ENCODE measurements at places on chromosomes 13 and 19.

DNA sequence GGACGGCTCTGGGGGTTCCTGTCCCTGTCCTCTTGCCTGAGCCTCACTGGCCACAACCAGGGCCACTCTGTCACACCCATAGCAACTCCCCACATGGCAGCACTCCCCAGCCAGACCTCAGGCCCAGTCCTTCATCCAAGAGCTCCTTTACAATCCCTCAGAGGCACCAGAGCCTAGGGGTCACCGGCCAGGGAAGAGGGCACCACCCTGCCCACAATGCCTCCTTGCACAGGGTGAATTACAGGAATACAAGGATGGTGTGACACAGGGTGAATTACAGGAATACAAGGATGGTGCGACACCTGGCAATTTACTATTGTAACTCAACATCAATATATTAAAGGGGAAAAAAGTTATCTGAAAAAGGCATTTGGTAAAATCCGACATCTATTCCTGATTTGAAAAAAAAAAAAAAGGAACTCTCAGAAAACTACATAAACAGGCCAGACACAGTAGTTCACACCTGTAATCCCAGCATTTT is 16.5 kb downstream of the MIER2 start:
- no peak for DNase-seq

DNA sequence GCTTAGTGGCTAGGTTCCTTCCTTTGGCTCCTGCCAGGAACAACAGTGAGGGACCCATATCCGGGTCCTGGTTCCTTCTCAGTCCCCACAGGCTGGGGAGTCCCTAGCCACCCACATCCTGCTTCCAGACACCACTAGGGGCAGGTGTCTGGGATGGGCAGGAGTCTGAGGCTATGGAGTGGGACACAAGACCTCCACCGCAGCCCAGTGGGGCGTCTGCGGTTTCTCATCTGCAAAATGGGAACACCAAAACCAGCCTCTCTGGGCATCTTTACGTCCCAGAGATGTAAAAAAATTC is 879 bp upstream of the FCGBP start:
- no peak for DNase-seq

GRCh38 chr19:45403781-45404556 is 900 bp downstream of the PPP1R13L start:
- peak; percentile 54 for DNase-seq

- DNase-seq, result no peak
These were observed 22.8 kb upstream of the ZBTB7A start for GRCh38 chr19:4089400-4089908.

GRCh38 chr19:48780631-48781391 is 25.5 kb downstream of the FGF21 start:
- DNase-seq, result no peak

GRCh38 chr13:80778297-80778696 is 437.4 kb upstream of the SPRY2 start:
- peak; percentile 11 for DNase-seq

DNA sequence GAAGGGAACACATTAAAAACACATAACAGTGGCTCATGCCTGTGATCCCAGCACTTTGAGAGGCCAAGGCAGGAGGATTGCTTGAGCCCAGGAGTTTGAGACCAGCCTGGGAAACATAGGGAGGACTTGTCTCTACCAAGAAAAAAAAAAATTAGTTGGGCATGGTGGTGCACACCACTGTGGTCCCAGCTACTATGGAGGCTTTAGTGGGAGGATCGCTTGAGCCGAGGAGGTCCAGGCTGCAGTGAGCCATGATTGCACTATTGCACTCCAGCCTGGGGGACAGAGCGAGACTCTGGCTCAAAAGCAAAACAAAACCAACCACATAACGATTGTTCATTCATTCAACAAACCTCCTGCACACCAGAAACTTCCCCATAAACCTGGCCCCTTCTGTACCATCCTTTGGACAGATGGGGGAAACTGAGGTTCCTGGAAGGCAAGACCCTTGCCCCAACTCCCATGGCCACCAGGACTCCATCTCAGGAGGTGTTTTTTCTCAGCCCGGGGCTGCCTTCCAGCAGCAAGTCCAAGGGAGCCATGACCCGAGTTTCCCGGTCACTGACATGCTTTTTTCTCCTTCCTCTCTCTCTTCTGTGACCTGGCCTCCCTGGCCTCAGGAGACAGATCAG is 4.3 kb downstream of the FOSB start:
- DNase-seq, result no peak

- DNase-seq, result no peak
These were observed 13.5 kb upstream of the URAD start for GRCh38 chr13:28001837-28002473.

DNA sequence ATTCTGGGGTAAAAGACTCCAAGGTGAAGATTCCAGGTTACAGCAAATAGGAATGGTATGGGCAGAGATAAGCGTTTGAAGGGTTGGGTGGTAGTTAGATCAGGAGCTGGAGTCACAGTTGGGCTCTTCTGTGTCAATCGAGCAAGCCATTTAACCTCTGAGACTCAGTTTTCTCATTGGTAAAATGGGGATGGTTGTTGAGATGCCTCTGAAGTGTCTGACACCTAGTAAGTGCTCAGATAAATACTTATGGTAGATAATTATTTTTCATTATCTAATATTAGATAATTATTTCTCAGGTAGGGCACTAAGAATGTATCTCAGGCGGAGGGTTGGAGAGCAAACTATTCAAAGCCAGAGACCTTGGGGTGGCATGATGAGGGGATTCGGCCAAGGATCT is 7.8 kb downstream of the LTBP4 start:
- DNase-seq, result no peak

DNA sequence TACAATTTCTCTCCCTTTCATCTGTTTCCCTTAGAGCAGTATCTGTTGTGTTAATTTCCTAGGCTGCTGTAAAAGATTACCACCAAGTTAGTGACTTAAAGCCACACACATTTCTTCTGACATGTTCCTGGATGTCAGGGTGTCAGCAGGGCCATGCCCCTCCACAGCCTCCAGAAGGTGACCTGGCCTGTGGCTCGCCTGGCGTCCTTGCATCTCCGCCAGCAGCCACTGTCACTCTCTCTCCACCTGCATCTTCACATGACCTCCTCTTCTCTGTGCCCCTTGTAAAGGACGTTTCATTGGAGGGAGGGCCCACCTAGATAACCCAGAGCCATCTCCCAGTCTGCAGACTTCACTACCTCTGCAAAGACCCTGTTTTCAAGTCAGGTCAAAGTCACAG is 61.3 kb downstream of the SLC7A9 start:
- DNase-seq, result no peak

- peak; percentile 58 for DNase-seq
These were observed 20.5 kb downstream of the CYTH2 start for GRCh38 chr19:48489608-48490216.

DNA sequence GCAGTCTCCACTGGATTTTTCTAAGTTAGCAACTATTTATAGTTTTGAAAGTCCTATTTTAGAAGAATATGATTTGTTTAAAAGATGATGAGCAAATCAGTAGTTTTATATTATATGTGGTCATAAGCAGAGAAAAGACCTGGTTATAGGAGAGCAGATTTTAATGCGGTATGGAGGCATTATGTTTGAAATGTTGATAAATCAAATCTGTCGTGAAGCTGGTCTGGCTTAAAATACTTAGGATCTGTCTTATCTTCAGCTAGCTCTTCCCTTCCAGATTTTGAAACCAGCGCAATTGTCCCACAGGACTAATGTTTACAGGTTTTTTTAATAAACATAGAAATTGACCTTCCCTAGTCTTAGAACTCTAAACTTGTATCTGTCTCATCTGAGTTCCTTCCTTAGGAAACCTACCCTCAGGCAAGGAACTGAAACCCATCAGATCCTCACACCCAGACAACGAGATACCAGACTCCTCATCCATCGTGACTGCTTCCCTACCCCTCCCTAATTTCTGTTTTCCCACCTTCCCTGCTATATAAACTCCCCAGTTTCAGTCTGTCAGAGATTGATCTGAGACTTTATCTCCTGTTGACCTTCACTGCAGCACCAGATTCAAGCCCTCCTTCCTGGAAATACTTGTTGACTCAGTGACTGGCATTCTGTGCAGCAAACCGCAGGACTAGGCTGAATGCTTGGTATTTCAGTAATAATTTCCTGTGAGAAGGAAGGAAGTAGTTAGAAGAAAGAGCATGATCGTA is 37.8 kb upstream of the CXCL17 start:
- no peak for DNase-seq

GRCh38 chr19:56393119-56394012 is at the start of gene ZNF582:
TSS of gene ZNF582 (minus strand) at chr19:56393534. CDS start at chr19:56391752, 1,782 bp downstream.
- peak; percentile 94 for DNase-seq

GRCh38 chr13:76004416-76004815 is 368.3 kb downstream of the LMO7 start:
- DNase-seq, result no peak

- no peak for DNase-seq
These were observed 836.7 kb downstream of the SLITRK5 start for GRCh38 chr13:88507909-88508308.

DNA sequence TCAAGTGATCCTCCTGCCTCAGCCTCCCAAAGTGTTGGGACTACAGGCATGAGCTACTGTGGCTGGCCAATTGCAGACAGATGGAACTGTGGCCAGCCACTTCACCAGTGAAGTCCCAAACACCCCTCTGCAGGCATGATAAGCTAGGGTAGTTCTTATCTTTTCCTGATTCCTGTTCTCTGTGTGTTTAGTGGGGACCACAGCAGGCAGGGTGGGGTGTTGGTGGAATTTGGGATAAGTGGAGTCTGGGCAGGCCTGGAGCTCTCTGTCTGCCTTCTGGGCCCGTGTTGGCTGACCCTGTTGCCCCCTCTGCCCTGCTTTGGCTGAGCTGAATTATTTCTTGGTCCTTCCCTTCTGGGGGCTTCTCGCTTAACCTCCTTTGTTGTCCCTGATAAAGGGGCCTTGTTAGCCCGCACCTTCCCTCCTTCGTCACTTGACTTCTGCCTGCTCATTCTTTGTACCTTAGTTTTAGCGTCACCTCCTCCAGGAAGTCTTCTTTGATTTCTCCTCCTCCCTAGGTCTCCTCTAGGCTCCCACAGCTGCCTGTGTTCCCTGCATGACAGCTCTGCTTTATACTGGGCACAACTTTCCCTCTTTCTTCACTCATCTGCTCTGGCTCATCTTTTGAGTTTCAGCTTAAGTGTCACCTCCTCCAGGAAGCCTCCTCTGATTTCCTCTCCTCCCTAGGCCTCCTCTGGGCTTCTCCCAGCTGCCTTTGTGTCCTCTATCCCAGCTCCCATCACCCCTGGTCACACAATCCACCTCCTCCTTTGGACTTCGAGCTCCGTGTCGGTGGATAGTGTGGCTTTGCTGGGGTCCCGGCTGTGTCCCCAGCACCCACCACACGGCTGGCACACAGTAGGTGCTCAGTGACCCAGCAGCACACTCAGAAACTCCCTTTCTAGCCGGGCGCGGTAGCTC is 1.7 kb upstream of the NCLN start:
- no peak for DNase-seq

GRCh38 chr13:76934671-76935070 is 13.6 kb upstream of the ACOD1 start:
- DNase-seq, result no peak

- DNase-seq, result no peak
These were observed 120.6 kb upstream of the MLNR start for GRCh38 chr13:49099513-49099877.

DNA sequence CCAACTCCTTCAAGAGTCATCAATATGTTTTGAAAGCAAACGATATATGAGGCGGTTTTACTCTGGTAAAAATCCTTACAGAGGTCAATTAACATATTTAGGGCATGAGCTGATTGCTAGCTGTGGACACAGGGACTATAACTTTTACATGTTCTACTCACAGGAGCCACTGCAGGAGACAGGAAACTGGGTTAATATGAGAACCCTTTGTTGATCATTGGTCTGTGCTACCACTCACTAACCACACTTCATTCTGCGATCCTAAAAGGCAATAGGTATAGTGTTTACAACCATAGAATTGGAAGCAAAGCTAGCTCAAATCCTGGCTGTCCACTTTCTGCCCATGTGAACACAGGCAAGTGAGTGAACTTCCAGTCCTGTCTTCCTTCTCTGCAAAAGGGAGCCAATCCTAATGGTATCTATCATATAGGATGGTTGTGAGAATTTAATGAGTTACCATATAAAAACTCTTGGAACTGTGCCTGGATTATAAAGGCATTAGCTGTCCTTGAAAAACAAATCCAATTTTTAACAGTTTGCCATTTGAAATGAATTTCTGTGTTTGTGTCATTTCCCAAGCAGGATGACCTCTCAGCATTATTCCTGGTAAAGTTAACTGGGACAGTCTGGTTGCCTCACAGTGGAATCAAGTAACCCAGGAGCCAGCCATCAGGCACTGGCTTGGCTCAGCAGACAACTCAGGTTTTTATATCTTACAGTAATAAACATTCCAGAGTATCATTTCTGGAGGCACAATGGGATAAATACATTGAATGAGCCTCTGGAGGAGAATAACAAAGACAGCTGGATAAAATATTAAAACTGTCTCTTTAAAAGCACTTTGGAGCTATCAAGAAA is 29.8 kb upstream of the RAP2A start:
- no peak for DNase-seq

DNA sequence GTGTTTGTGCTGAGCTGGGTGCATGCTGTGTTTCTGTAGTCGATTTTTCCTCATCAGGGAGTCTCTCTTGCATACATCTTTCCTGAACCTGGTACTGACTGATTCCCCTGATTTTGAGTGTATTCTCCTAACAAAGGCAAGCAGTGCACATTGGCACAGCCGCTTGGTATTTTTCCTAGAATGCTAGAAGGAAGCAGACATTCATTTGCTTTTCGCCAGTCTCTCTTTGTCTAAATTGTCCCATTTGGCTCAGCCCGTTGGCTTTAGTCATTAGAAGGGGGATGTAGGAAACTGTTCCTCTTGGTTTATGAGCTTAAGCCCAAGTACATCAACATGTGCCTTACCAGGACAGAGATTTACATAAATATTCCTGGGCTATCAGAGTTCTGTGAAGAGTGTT is 266.1 kb upstream of the TMTC4 start:
- DNase-seq, result no peak

GRCh38 chr19:10835089-10835753 is 791 bp downstream of the TMED1 start:
- no peak for DNase-seq

GRCh38 chr19:16051254-16052025 is 24.9 kb upstream of the TPM4 start:
- DNase-seq, result no peak

GRCh38 chr19:3944018-3944721 is 11.3 kb downstream of the NMRK2 start:
- DNase-seq, result no peak

GRCh38 chr13:43894438-43894837 is 14.7 kb downstream of the LACC1 start:
- no peak for DNase-seq

DNA sequence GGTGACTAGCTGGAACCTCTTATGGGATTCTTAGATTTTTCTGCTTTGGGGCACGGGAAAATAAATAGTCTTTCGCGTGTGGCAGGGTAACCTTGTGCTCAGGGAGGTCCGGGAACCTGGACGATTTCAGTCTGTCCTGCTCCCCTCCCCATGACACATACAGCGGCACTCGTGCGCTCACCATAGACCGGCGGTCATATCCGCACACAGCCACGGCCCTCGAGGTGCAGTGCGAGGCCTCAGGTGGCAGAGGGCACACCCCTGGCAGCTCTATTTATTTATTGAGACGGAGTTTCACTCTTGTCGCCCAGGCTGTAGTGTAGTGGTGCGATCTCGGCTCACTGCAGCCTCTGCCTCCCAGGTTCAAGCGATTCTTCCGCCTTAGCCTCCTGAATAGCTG is 3.0 kb downstream of the ONECUT3 start:
- DNase-seq, result no peak

- DNase-seq, result no peak
These were observed 155.6 kb upstream of the IRS2 start for GRCh38 chr13:109941951-109942350.

GRCh38 chr19:28417361-28417760 is 795.6 kb downstream of the UQCRFS1 start:
- no peak for DNase-seq

GRCh38 chr19:38134540-38135149 is 89.4 kb downstream of the DPF1 start:
- peak; percentile 30 for DNase-seq

All from NCI-H1436 (cell line).